Activated CD4-positive, alpha-beta memory T cell treated with anti-CD3 and anti-CD28 coated beads for 36 hours (primary cell): ENCODE measurements at places on chromosomes 1 and 21.

DNA sequence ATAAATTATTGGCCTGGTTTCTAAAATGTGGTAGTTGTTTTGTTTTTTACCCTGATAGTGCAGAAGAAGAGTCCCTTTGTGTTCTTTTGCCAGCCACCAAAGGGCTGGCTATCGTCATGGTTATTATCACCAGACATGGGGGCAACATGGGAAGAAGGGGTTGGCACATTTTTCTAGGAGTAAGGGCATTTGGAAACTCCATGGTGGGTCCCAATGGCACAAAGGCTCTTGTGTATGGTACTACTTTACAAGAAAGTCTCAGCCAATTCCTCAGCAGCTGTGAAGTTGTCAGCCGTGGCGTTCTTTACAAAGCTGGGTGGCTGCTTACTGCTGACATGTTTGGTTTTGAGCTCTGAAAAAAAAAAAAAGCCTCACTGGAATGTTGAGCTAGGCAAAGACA lies 330.4 kb upstream of the ESRRG start:
- no peak for DNase-seq

DNA sequence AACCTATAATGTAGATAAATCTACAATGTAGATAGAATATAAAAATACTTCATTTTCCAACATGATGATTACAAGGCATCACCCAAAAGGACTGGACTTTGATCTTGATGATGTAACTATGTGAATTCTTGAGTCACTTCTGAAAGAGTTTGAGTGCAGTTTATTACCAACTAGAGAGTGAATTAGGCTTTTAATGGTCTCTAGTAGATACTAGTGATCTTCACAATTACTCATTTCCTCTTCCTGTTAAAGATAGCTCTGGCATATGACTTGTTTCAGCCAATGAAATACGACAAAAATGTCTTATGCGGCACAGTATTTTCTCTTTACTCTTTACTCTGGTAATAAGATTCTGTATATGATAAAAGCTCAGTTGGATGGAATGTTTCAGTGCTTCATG lies 1588.1 kb upstream of the B3GALT2 start:
- no peak for DNase-seq

- no peak for DNase-seq
Observed at GRCh38 chr1:8883491-8883890, 5.0 kb upstream of the ENO1 start.

DNA sequence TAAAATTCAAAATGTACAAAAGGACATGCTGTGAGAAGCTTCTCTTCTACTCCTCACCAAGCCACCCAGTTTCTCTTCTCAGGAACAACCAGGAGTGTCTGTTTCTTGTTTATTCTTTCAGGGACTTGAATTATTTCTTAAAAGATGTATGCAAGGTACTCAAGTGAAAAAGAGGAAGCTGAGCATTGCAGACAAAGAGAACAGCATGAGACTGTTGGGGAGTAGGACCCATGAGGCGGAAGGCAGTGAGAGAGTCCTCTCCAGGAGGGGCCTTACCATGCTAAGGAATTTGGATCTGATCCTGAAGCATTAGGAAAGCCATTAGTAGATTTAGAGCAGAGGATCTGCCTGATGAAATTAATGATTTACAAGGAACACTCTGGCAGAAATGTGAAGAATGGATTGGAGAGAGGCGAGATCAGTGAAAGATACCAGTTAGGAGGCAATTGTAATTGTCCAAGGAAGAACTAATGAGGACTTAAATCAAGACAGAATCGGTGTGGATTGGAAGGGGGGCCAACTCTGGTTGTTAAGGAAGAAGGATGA lies 14.7 kb upstream of the SSX2IP start:
- no peak for DNase-seq

DNA sequence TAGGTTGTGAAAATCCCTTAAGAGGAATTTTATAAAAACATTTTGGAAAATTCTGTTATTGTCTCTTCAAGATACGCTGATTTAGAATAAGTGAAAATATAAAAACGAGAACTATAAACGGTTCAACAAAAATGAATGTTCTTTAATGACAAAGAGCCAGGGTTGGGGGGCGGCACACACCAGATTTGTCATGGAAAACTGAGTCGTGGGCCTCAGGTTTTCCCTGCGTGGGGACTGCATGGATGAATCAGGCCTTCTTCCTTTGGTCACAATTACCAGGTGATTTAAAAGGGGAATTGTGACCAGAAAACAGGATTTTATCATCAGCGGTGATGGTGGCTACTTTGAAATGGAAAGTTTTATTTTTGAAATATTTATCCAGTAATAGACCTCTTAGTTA lies 8.6 kb downstream of the LHX4 start:
- DNase-seq: no peak

DNA sequence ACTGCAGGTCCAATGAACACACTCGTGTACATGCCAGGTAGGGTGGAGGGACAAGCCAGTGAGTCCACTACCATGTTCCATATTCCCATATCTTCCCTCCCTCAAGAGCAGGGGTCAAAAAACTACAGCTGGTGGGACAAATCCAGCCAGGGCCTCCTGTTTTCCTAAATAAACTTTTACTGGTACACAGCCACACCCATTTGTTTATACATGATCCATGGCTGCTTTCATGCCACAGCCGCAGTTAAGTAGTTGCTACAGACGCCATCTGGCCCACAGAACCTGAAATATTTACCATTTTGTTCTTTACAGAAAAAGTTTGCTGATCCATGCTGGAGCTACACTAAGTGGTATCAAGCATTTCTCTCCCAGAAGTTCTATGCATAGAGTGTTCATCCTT lies 42.4 kb downstream of the CASQ2 start:
- DNase-seq: no peak

DNA sequence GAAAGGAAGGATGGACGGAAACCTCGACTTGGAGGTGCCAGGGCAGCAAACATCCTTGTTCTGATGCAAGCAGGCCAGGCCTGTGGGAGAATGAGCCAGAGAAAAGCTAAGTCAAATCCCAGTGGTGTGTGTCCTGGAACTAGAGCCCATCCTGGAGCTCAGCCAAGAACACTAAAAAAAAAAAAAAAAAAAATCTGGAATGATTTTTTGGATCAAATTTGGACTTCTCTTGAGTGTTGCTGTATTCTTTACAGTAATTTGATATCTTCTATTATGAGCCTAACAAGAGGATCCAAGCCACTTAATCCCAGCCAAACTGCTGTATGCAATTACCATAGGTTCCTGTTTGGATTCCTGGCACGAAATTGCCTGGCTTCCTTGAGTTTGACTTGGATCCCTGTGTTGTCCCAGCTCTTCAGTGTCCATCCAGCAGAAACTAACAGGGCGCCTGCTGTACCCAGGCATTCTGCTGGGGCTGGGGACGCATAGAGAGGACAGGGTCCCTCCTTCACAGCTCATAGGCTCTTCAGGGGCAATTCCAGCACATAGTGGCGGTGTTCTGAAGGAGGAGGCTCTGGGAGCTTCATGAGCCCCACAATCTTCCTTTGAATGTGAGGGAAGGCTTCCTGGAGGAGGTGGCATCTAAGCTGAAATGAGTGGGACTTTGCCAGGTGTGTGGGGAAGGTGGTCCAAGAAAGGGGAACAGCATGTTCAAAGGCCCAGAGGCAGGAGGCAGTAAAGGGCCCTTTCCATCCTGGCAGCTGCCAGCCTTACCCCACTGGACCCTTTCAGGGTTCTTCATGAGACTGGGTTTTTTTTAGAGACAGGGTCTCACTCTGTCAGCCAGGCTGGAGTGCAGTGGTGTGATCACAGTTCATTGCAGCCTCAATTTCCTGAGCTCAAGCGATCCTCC lies 24.7 kb downstream of the EPHX1 start:
- no peak for DNase-seq

- no peak for DNase-seq
Observed at GRCh38 chr1:94110946-94111740, 9.8 kb downstream of the ABCA4 start.

GRCh38 chr1:46131712-46132528 lies 509 bp downstream of the PIK3R3 start:
- peak; percentile 43 for DNase-seq

GRCh38 chr1:208171616-208172422 lies 72.4 kb downstream of the PLXNA2 start:
- DNase-seq: no peak
